ENCODE measurements at places on chromosomes 4 and X.

DNA sequence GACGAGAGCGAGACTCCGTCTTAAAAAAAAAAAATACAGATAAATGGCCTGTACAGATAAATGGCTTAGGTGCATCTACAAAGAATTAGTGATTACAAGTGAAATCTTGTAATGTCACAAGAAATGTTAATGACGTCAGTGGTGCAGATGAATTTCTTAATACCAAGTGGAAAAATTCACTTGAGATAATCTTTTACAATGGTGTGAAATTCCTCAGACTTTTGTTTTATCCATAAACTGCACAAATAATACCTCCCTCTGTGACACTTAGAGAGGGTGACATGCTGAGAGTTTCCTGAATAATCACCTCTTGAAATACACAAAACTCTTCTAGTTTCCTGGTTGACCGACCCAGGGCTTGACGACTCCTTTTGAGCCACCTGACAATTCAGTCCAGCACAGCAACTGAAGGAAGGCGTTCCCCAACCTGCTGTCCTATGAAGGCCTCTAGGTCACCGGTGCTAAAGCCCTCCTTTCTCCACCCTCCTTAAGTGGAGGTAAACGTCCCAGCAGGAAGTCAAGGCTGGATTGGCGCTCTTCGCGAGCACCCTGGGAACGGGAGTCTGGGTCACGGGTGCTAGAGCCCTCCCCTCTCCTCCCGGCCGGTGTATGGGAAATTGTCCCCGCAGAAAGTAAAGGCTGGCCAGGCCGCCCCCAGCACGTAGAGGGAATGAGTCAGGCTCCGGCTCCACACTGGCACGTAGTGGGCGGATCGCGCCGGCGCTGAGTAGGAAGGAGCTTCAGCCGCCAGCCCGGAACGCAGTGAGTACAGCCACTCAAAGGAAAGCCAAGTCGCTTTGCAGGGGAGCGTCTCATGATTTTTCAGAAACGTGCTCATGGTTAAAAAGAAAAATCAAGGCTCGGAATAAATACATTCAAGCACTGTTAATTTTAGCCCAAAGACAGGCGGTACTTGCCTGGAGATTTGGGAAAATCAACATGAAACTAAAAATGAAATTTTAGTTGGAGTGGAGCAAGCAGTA, at the start of gene TMEM144:
TMEM144 (plus strand) TSS at position 662 of the 983 bp plus-strand sequence. CDS start 2,182 bp downstream, outside the sequence.
- DNase-seq, result peak; percentile 93

- no peak for DNase-seq
Measured at GRCh38 chrX:132664273-132664672, 175.4 kb upstream of the MBNL3 start.

DNA sequence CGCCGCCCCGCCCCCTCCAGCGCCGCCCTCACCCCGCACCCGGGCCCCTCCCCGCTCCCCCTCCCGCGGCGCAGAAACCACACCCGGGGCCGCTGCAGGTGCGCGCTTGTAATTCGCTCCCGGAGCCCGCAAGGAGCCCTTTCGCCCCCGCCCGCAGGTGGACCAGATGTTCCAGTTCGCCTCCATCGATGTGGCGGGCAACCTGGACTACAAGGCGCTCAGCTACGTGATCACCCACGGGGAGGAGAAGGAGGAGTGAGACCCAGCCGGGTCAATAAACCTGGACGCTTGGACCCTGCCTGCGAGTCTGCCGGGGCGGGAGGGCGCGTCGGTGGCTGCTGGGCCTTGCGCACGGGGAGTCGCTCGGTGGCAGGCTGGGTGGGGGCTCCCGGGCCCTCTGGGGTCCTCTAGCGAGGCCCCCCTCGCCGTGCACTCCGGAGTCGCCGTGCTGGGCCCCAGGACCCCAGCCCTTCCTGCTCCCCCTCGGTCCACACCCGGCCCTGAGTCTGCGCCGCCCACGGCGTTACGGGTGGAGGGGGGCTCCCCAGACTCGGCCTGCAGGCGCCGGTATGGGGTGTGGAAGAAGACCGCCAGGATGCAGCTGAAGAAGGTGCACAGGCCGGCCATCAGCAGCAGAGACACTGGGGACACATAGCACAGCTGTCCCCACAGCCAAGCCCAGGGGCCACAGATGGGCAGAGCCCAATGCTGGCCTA, 7.1 kb downstream of the SLC49A3 start:
- no peak for DNase-seq

- DNase-seq, result no peak
Measured at GRCh38 chr4:114318309-114318708, 280.3 kb upstream of the UGT8 start.

DNA sequence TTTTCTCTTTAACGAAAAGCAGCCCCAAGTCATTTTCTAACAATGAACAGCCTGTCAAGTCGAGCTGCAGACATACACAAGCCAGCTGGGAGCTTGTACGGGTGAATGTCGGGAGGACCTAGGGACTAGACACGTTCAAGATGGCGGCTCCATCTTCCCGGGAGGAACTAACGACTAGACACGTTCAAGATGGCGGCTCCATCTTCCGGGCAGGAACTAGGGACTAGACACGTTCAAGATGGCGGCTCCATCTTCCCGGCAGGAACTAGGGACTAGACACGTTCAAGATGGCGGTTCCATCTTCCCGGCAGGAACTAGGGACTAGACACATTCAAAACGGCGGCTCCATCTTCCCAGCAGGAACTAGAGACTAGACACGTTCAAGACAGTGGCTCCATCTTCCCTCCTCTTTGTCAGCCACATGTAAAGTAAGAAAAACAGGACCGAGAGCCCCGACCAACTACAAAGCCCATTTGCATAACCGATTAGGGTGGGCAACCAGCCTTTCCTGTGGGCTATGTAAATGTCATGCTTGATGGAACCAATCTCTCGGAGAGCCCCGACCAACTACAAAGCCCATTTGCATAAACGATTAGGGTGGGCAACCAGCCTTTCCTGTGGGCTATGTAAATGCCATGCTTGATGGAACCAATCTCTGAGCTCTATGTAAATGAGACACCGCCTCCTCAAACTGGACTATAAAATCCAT, 175.5 kb downstream of the DHRSX start:
- DNase-seq, result no peak

DNA sequence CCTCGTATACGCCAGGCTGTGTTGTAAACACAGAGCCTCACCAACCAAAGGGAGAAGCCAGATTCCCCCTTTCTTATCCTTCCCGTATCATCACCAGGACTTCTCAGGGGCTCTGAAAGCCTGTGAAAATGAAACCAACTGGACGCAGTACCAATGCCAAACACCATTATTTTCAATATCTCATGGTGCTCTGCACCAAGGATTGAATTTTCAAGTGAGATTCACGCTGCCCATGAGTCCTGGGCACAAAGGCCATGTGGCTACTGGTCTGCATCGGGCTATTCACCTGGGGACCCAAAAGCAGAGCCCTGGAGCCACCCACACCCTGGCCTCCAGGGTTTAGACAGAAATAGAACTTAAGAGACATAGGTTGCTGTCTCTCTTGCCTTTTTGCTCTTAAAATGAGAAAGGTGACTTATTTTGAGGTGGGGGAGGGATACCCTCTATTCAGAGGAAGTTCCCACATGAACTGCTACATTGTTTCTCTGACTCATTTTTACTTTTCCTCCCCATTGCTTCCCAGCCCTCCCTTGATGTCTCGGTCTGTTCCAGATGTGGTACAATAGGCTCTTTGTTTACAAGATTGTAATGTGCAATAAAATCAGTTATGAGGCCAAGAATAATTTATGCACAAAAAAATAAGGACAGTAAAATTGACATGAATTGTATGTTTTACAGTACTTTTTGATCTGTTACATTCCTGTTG, 55.4 kb downstream of the MAML3 start:
- no peak for DNase-seq

- no peak for DNase-seq
Measured at GRCh38 chrX:22041907-22042530, 9.9 kb downstream of the PHEX start.

DNA sequence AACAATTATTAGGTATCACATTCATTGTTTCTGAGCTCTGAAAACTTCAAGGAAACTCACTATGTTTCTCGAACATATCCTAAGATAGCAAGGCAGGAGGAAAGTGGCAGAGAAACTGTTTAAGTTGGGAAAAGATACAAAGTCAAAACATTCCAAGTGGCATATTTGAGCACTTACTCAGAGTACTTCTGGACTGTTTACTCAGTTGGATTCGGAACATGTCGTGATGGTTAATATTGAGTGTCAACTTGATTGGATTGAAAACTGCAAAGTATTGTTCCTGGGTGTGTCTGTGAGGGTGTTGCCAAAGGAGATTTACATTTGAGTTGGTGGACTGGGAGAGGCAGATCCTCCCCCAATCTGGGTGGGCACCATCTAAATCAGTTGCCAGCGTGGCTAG, 298.3 kb downstream of the IL1RAPL2 start:
- no peak for DNase-seq

DNA sequence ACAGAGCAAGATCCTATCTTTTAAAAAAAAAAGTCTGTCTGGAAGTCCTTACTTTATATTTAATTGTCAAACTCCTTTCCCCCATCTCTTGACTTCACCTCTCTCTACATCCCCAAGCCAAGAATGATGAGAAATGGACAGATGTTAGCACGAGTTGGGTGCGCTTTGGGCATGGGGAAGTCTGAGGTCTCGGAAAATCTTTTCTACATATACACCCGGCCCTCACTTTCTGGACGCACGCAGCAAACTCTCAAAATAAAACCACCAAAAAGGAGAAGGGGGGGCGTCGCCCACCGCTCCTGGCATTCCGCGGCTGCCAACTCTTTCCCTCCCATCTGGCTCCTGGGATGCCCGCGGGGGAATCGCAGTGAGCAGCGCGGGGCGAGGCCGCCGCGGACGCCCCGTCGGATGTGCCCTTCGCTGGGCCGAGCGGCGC, 756 bp downstream of the IGFBP7 start:
- no peak for DNase-seq

DNA sequence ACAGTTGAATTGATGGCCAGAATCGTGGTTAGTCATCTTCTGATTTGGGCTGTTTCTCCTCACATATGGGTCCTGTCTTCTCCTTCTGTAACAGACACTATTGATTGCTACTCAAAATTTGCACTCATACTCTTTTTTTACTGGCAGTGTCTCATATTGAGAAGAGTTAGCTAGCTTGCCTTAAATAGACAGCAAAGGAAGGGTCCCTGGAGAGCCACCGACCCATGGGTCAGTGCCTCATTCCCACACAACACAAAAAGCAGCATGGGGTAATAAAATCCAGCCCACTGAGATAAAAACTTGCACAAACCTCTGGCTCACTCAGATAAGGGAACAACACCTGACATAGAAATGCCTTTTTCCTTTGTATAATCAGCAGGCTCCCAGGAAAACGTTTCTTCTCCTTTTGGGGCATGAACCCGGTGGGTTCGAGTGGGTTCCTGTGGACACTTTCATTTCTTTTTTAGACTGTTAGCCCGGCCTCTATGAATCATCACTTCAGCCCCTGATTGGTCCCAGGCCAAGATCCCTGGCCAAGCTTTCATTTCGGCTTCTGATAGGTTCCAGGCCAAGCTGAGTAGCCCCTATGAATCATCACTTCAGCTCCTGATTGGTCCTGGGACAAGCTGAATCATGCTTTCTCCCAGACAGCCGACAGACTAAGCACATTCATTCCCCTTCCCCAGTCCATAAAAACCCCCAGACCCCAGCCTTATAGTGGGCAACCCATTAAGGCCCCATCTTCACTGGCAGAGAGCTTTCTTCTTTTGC, 408.1 kb downstream of the DCAF12L2 start:
- DNase-seq, result no peak

DNA sequence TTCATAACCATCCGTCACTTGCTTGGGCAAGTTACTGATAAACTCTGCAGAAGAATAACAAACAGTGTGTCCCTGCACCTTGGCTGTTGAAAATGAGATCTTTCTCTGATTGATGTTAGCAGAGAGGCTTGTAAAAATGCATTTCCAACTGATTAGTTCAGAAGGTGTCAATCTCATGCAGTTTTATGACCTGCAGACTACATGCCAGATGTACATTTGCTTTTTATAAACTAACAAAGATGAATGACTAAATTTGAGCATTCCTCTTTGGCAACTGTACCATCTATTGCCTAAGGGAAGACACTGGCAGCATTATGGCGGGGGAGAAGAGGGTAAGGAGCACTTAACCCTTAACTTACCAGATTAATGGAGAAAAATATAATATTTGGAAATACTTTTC, 192.8 kb downstream of the DCTD start:
- no peak for DNase-seq

DNA sequence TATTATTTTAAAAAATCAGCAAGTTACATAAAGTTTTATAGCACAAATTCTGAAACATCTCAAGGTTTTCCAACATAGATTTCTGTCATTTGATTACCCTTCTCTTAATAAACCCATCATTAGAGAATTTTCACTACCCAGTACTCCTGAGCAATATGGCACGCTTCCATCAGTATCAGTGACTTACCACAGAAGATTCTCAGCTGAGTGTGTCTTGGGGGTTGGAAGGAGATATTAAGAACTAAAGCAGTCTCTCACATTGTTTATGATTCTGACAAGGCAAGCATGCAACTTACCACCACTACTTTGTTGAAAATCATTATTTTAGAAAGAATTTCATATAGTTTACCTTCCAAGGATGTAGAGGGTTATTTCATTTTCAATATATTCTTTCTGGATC, 67.7 kb downstream of the INPP4B start:
- no peak for DNase-seq

- no peak for DNase-seq
Measured at GRCh38 chr4:176439611-176440010, 119.8 kb downstream of the SPCS3 start.

GRCh38 chrX:15683193-15683592, 18.6 kb upstream of the CLTRN start:
- DNase-seq, result no peak

GRCh38 chrX:7131621-7132020, 15.9 kb upstream of the STS start:
- no peak for DNase-seq

DNA sequence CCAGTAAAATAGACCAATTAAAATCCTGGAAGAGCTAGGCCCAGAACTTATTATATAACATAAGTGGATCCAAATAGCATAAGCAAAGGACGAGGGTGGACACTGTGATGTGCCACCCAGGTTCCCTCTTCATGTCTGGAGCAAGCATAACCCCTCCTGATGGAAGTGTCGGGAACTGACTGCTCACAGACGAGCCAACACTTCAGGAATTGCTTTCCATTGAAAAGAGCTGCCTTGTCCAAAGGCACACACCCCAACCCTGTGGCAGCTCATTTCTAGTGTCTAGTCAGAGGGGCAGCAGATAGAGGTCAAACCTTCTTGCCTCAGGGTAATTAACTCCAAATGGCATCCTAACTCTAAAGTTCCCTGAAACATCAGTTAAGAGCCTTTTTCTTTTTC, 15.3 kb downstream of the DDIT4L start:
- DNase-seq, result no peak

DNA sequence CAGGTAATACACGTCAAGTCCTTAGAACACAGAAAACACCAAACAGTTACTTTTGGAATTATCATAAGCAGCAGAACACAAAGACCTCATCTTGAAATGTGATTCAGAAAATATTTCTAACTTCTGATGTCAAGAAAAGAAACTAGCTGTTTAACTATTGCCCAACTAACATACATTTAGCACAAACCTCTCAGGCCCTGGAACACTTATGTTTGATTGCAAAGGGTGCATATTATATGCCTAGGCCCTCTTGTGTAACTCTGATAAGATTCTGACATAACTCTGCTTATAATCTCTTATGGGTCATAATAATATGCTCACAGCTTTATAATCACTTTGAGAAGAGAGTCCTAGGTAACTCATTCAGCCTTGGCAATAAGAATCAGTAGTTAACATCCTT, 62.6 kb downstream of the TBC1D9 start:
- DNase-seq, result no peak

GRCh38 chr4:111802191-111802590, 343.1 kb upstream of the FAM241A start:
- DNase-seq, result no peak

- no peak for DNase-seq
Measured at GRCh38 chrX:12779534-12779933, 11.7 kb upstream of the PRPS2 start.

Measured in vagina (tissue), 2 donors.